ENCODE measurements at places on chromosomes 12 and 14.

DNA sequence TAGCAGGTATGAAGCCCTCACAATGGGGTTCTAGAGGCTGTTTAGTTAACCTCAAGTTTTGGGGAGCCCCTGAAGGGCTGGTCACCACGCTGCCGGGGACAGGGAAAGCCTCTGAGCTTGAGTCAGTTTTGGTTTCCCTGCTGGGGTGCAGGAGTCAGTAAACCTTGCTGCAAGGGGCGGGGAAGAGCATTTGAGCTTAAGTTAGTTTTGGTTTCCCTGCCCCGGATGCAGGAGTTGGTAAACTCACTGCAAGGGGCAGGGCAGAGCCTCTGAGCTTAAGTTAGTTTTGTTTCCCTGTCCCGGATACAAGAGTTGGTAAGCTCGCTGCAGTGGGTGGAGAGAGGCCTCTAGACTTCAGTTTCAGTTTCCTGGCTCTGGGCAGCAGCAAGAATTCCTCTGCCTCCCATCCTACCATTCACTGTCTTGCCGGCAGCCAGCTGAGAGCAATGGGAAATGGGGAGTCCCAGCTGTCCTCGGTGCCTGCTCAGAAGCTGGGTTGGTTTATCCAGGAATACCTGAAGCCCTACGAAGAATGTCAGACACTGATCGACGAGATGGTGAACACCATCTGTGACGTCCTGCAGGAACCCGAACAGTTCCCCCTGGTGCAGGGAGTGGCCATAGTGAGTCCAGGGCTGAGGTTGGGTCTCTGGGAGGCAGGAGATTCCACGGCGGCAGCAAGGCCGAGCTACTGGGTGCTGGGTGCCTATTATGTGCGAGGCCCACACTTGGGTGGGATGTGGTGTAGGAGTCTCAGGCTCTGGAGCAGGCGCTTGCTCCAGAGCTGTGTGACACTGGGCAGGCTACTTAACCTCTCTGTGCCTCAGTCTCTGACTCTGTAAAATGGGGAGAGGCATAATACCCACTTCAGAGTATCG is at the start of gene OAS2:
TSS of gene OAS2 (plus strand) at position 357 of the 878 bp plus-strand sequence. CDS start at position 447, 90 bp downstream.
- peak; percentile 87 for DNase-seq

DNA sequence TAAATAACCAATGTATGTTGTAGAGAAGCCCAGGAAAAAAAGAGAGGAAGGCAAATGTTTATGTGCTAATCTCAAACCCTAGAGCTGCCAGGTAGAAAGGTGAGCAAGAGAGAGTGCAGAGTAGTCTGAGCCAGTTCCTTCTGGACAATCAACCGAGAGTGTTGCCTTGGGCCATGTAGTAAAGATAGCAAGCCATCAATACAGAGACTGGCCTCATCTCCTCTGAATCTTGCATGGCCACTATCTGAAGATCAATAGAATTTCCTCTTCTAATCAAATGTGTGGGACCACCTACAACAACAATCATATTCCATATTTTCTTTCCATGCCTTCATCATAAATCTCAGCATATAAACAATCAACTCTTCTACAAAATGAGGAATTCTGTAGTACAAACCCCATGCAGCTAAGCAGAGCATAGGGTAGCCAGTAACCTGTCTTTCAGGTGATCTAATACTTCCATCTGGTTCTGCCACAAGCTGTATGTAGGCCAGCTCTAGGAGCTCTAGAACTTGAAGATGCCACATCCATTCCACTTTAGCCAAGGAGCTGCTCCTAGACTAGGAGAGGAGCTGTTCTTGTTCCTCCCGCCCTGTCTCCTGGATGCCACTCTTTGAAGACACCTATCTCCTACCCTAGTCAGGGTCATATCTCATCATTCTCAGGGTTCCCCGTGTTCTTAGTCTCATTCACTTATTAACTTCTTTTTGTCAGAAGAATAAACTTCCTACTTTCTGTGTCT is 75.8 kb upstream of the SLC38A4 start:
- no peak for DNase-seq

DNA sequence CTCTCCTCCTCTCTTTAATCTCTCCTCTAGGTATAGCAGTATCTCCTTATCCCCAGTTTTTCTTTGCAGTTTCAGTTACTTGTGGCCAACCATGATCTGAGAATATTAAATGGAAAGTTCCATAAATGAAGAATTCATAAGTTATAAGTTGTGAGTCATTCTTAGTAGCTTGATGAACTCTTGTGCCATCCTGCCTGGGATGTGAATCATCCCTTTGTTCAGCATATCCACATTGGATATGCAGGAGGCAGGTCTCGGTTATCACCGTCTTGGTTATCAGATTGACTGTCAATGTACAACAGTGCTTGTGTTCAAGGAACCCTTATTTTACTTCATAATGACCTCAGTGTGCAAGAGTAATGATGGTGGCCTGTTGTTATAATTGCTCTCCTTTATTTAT is 134.0 kb downstream of the TMEM117 start:
- no peak for DNase-seq

DNA sequence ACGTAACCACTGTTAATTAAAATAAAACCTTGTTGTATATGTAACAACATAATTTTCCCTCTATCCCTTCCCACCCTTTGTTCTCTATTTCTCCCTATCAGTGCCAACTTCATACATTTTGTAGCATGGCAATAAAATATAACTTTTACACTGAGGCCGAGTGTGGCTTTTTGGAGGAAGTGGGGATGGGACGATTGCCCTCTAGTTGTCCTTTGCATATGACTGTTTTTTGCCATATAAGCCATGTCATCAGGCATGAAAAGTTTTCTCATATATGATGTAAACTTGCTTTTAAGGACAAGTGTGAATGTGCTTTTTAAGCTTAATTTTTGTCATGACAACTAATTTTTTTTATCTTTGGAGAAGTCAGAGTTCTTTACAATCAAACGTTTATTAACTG is 6.2 kb upstream of the CCT2 start:
- no peak for DNase-seq

DNA sequence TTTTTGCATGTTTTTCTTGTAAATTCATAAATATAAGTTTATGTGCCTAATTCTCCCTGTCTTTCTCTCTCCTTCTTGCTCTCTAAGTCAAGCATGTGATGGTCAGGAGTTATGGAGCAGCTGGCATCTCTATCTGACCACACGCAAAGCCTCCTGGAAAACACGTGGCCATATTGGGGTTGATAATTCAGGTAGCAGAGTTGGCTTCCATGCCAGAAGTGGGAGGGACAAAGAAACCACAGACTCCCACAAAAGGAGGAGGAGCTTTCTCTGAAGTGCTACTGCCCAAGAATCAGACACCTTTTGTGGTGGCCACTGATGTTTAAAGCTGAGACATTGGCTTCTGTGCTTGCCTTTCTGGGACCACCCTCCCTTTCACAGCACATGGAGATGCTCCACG is 517.6 kb upstream of the TMEM132C start:
- DNase-seq, result no peak

Measured in activated CD8-positive, alpha-beta memory T cell treated with anti-CD3 and anti-CD28 coated beads for 24 hours (primary cell).